MG63 (cell line): ENCODE measurements at places on chromosomes 6 and 20. TPM values are rescaled to one million over a fixed set of nuclear protein-coding genes. Genes with fewer than 3 reads are reported as not detected.

The UFL1 gene
- total RNA-seq = 12.6 and 13.8 TPM in 2 replicates

DNA sequence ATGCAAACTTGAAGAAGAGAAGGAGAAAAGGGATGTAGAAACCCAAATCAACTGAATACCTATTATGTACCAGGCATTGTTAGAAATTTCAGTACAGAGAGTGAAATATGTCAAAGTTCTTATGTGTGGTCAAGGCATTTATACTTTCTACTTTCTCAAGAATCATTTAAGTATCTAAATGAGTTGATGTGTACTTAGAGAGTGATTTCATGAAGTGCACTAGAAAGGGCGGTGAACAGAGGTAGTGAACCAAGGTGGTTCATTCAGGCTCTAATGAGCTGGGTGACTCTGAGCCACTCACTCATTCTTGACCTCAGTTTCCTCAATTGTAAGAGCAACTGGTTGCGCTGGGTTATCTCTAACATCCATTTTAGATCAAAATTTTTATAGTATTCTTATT lies 3.3 kb downstream of the PDE7B start:
- DNase-seq = no peak

DNA sequence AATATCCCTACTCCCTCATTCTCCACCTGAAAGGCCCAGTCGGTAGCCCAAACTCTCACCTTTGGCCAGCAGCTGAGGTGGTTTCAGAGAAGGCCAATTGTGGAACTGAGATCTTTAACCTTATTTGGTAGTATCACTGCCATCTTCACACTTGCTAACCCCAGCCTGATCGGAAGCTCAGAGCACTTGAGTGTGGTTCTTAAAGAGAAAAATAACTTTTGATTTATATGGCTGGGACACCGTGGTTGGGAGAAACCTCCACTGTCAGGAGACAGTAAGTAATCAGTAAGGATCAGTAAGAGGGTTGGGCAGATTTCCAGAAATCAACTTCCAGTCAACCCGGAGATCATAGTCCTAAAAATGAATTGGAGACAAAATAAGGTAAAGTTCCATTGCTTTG lies 22.8 kb upstream of the PRSS16 start:
- no peak for DNase-seq

DNA sequence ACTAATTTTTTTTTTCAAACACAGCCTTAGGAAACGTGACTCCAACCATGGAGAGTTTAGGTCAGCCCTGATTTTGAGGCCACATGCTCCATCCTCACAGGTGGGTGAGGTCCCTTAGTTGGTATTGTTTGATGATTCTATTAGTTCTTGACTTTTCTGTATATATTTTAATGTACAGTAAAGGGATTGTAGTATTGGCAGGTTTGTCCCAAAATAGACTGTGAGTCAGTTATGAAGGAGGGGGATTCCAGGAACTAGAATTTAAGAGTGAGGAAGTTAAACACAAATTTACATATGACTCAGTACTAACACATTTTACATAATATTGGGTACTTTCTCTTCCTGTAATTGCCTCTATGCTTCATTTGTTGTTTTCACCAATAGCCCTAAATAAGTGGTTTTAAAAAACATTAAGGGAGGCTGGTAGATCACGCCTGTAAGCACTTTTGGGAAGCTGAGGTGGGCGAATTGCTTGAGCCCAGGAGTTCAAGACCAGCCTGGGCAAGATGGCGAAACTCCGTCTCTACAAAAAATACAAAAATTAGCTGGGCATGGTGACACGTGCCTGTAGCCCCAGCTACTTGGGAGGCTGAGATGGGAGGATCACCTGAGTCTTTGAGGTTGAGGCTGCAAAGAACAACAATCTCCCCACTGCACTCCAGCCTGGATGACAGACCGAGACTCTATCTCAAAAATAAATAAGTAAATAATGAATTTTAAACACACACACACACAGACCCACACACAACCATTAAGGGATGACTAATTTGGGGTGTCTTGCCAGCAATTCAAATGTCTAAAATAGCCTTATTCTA lies 81.8 kb downstream of the SGK1 start:
- DNase-seq = no peak

DNA sequence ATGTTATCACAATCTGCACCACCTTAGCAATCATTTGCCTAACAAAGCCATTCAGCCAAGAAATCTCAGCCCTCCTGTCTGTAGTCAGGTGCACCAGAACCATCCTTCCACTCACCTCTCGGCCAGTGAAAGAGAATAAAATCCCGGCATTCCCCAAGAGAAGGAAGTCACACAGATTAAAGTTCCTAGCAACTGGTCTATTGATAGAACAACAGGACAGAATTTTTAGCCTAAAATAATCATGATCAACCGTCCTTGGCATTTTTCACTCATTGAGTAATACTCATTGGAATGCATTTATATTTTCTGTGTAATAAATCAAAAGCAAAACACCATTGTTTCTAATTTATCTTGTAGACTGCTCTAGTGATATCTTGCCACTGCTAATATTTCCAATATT lies 85.7 kb upstream of the CDH4 start:
- DNase-seq = no peak

GRCh38 chr6:91127752-91128151 lies 540.9 kb upstream of the MAP3K7 start:
- no peak for DNase-seq

GRCh38 chr6:114605656-114606055 lies 262.8 kb upstream of the HS3ST5 start:
- DNase-seq = no peak

The LY86 gene
- total RNA-seq = not detected in 2 replicates

The RAD21L1 gene
- total RNA-seq = 0.10 and 2.4 TPM in 2 replicates

GRCh38 chr6:122798099-122798641 lies 9.1 kb downstream of the SMPDL3A start:
- DNase-seq = peak; percentile 68

DNA sequence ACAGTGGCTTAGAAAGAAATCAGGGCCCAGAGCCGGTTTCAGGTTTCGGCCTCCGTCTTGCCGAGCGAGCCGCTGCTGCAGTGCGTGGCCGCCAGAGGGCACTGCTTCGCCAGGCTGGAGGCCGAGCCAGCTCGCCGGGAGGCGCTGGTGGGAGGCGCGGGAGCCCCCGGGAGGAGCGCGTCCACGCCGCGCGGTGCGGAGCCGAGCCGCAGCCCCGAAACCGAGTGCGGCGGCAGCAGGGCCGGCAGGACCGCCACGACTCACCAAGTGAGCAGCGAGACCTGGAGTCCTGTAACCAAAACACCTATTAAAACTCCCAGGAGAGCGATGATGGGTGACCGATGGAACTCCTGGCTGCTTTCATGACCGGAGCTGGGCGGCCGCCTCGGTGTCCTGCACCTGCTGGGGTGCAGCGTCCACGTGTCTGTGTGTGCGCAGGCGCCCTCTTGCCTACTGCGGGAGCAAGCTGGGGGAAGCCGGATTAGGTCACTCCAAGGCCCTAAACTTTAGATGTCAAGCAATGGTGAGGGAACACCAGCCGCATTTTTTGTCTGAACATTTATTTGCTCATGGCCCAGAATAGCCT lies 186.9 kb upstream of the UST start:
- peak; percentile 62 for DNase-seq

DNA sequence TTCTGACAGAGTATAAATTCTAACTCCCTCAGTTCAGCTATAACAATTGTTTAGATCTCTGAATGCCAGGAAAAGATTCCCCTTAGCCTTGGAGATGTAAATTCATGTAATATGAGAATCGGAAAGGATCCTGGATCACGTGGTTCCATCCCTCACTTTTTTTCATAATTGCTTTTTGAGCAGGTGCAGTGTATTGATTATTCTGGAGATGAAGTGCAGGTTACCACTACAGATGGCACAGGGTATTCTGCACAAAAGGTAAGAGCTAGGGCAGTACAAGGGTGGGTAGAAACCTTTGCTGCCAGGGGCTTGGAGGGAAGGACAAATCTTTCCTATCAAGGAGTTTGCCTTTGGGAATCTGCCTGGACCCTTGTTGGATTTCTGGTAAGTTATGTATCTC lies 52.7 kb downstream of the KDM1B start:
- no peak for DNase-seq

The NOX3 gene
- not detected in 2 replicates for total RNA-seq

The PSORS1C2 gene
- total RNA-seq = not detected in 2 replicates

- DNase-seq = no peak
Observed at GRCh38 chr6:40249935-40250334, 315.7 kb upstream of the MOCS1 start.

The TNNC2 gene
- total RNA-seq = not detected in 2 replicates

DNA sequence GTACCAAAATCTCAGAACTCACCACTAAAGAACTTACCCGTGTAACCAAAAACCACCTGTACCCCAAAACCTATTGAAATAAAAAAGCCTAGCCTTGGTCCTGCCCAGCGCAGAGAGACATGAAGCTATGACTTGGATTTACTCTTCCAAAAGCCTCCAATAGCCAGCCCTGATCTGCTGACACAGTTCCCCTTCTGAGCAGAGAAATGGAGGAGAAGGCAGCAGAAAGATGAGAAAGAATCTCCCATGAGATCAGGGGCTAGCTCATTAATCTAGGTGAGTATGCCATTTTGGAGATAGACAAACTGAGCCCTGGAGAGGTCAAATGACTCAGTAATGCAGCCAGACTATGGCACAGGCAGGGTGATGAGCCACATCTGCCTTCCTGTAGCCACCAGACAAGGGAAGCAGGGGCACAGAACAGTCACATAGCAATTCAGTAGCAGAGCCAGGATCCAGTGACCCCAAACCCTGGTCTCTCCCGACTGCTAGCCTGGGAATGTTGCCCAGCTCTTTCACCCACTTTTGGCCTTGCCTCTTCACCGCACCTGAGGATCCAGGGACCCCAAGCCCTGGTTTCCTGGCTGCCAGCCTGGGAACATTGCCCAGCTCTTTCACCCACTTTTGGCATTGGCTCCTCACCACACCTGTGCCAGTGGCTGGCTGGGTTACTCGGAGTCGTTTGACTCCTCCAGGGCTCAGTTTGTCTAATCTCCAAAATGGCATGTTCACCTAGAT lies 7.2 kb upstream of the SDCBP2 start:
- DNase-seq = no peak

GRCh38 chr6:156336089-156336488 lies 441.1 kb upstream of the ARID1B start:
- DNase-seq = no peak

DNA sequence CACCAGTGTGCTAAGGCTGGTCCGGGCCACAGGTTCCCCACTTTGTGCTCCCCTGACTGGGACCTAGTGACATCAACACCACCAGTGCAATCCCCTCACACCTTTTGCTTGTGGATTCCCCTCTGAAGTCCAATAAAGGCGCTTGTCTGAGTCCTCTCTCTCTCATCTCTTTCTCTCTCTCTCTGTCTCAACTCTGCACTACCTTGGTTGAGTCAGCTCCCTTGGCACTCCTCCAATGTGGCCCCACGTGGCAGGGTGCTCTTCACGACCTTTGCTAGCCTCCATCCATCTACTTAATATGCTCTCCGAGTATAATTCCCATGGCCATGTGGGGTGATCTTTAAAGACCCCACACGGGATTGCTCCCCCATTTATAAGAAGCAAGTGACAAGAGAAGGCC lies 385.0 kb downstream of the CD83 start:
- DNase-seq = peak; percentile 22

The ULBP3 gene
- 2.9 and 15.8 TPM in 2 replicates for total RNA-seq

DNA sequence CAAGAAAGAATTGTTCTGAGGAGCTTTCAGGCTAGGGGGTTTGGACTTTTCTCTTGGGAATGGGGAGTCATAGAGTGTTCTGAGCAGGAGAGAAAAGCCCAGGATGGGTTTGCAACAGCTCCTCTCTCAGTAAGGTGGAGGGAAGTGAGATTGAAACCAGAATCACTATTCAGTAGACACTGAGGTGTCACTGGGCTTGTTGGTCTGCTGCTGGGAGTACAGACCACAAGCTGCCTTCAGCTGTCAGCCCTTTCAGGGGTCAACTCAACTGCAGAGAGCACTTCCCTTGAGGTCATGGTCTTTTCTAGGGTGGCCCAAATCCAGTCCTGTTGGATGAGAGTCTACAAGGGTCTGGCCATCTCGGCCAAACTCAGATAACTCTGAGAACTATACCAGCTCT lies 12.9 kb upstream of the FOXA2 start:
- DNase-seq = no peak

The SLC12A5 gene
- total RNA-seq = 0.15 and 0.72 TPM in 2 replicates

GRCh38 chr20:7696311-7696710 lies 243.9 kb downstream of the HAO1 start:
- peak; percentile 42 for DNase-seq

- peak; percentile 79 for DNase-seq
Observed at GRCh38 chr6:56713254-56713672, 70.6 kb upstream of the DST start.

The PRND gene
- not detected in 2 replicates for total RNA-seq

The HTR1B gene
- total RNA-seq = not detected in 2 replicates

The STX16 gene
- total RNA-seq = 30.4 and 45.4 TPM in 2 replicates

The TINAG gene
- not detected in 2 replicates for total RNA-seq
